NCI-H1105 (cell line): ENCODE measurements at places on chromosomes 2 and 18.

- no peak for DNase-seq
These were observed 1.7 kb downstream of the PJVK start for GRCh38 chr2:178452870-178453269.

DNA sequence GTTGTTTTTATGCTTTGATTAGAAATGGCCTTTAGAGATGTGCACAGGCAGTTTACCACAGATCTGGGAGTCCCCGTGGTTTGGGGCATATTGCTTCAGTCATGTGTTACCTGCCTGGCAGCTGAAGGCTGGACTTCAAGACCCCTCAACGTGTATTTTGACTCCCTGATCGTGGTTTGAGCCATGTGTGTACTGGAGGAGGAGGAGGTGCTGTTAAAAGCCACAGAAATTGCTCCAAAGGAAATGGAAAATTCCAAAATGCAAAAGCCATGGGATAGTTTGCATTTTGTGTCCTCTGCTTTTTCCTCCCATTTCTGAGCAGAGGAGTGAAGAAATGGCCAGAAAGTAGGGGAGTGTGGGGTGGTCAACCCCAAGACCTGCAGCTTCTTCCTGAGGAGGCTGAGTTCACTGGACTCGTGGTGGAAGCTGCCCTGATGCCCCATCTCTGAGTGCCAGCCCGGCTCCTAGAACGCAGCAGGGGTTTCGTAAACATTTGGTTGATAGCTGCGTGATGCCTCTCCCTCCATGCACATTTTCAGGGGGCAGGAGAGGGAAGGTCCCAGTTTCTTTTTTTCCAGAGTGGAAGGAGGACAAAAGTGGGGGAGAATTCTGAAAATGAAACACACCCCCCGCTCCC lies 45.7 kb downstream of the ITGB1BP1 start:
- DNase-seq = no peak

- DNase-seq = no peak
These were observed 551.1 kb downstream of the TNS1 start for GRCh38 chr2:217451666-217452065.

GRCh38 chr2:12642859-12643258 lies 73.9 kb upstream of the TRIB2 start:
- no peak for DNase-seq

DNA sequence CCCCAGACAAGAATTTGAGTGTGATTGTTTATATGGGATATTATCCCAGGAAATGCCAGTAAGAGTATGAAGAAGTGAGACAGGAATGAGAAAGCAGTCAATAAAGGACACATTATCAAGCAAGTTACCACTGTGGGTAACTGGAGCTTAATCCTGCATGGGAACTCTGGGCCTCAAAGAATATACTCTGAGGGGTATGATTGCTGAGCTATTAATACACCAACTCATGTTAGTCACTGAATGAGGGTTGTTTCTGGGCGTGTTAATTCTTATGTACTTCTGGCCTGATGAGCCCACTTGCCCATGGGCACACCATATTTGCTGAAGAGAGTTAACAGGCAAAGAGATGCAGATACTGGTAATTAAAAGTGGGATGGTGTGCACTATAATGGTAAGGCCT lies 26.6 kb upstream of the PAIP2B start:
- no peak for DNase-seq

DNA sequence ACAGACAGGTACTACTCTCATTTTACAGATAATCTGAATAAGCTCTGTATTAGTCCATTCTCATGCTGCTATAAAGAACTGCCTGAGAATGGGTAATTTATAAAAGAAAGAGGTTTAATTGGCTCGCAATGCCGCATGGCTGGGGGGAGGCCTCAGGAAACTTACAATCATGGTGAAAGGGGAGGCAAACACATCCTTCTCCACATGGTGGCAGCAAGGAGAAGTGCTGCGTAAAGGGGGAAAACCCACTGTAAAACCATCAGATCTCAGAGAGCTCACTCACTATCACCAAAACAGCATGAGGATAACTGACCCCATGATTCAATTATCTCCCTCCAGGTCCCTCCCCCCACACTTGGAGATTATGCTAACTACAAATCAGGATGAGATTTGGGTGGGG lies 254.4 kb downstream of the KCNE4 start:
- DNase-seq = no peak

DNA sequence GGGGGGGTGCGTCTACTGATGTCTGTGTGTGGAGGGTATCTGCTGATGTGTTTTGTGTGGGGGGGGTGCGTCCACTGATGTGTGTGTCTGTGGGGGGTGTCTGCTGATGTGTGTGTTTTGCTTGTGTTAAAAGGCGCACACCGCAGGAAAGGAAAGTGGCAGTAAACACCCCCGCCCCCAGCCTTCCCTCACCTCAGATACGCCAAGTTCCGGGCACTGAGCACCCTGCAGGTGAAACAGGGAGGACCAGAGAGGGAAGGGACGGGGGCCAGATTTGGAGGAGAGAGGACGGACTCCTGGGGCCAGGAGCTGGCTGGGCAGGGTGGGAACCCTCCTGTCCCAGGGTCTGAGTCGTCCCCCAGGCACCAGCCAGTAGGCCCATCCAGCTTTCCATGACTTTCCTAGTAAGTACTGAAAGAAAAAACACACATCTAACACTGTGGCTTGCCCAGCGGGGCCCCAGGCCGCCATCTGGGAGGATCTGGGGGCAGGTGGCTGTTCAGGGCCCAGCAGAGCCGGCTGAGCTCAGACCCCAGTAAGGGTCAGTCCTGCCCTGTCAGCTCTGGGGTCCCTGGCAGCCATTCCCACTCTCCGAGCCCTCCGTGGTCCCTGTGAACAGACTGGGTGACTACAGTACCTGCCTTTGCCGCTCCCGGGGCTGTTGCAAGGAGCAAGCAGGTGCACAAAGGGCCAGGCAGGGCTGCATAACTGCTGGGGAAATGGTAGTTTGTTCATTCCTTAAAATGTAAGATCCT lies 126.9 kb downstream of the NFATC1 start:
- DNase-seq = no peak

DNA sequence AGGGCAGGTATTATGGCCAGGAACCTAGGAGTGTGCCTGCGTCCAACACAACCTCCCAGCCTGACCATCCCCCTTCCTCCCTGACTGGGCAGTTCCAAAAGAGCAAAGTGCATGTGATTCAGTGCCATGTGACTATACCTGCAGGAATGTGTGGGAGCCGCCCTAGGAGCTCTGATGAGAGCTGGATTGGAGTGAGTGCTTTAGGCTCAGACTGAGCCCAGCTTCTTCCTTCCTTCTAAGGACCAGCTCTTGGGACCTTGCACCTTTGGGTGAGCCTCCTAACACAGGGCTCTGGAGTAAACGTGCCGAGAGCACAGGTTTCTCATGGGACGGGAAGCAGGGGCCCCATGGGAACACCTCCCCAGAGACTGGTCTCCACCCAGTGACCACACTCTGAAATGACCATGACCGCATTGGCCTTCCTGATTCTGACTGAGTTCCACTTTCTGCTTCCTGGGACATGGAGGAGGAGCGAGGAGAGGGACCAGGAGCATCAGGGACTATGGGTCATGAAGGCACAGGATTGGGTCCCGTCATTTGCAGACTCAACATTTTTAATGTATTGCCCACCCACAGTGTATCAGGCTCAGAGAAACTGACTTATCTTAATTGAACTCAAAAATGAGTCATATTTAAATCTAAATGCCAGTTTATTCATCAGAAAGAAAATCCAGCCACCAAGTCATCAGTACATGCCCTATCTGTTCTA lies 87.8 kb upstream of the BCL2L11 start:
- DNase-seq = no peak

DNA sequence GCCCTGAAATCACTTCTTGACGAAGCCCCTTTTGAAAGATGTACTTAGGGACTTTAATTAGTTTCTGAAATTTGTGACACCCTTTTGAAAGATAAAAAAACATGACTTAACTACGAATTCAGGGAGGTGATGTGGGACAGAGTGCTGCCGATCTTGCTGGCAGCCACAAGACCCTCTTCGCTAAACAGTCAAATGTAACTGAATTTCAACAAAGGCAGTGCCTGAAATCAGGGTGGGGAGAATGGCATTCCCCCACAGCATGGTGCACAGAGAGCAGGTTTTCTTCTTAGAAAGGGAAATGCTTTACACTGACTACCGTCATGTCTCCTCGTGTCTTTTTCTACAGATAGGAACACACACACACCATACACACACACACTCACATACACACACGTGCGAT lies 640.2 kb upstream of the POU3F3 start:
- no peak for DNase-seq

- DNase-seq = no peak
These were observed 13.2 kb downstream of the VAPA start for GRCh38 chr18:9926977-9927376.

DNA sequence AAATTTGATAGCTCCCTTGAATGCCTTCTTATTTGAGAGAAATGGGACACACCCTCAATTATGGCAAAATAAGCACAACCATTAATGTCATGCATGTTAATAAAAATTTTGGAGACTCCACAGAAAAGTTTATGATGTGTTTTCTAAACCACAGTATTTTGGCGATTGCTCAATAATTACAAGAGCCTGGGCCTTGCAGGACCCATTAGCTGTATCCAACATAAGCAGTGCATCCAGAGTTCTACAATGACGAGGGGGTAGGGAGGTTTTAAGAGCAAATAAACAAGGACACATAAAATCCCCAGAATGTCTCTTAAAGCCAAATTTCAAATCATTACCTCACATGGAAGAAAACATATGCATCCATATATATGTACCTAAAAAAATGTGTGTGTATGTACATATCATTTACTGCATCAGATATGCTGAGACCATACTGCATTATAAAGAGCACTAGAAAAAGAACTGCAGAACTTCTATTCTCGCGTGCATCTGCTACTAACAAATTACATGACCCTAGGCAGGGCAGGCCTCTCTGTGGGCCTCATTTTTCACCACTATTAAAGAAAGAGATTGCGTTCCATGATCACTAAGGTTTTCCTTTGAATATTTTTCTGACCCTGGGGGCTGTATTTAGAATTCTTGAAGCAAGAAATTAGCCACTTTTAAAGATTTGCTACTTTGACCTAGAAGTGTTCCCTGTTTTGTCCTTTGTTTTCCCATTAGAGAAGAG lies 38.0 kb downstream of the CMPK2 start:
- peak; percentile 59 for DNase-seq

DNA sequence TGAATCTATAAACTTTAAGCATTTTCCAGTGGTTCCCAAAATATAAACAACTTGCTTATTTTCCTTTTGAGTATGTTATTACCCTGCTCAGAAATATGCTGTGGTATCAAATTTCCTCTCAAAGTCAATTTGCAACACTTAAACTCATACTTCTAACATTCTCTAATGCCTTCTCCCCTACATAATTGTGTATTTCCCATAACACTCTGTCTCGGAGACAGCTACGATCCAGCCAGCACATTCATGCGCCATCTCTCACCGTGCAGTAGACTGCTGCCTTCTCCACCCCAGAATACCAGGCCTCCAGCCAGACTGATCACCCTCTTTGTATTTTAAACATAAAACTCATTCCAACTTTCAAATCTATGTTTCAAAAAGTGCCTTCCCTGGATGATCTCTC lies 41.8 kb downstream of the TIMM21 start:
- DNase-seq = no peak

DNA sequence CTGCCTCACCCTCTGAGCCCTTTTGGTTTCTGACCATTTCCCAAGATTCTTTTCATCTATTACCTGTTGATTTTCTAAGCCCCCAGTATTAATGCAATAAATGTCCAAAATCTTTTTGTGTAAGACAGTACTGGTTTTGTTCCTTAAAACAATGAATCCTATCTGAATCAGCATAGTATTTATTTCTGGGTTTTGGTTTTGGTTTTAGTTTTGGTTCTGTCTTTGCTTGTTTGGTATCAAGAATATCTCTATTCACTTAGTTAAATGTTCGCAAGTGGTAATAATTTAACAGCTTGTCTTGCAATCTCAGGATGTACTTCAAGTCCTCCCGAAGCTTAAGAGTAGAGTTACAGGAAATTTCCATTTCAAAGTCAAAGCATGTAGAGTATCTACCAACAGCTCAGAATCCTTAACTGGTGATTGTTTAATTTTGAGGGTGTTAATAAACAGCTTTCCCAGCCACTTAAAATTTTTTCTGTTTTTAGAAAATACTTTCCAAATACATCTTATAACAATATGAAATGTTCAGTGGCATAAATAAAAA lies 67.7 kb upstream of the NEDD4L start:
- no peak for DNase-seq

- no peak for DNase-seq
These were observed 652.0 kb downstream of the DCC start for GRCh38 chr18:52992041-52992440.

DNA sequence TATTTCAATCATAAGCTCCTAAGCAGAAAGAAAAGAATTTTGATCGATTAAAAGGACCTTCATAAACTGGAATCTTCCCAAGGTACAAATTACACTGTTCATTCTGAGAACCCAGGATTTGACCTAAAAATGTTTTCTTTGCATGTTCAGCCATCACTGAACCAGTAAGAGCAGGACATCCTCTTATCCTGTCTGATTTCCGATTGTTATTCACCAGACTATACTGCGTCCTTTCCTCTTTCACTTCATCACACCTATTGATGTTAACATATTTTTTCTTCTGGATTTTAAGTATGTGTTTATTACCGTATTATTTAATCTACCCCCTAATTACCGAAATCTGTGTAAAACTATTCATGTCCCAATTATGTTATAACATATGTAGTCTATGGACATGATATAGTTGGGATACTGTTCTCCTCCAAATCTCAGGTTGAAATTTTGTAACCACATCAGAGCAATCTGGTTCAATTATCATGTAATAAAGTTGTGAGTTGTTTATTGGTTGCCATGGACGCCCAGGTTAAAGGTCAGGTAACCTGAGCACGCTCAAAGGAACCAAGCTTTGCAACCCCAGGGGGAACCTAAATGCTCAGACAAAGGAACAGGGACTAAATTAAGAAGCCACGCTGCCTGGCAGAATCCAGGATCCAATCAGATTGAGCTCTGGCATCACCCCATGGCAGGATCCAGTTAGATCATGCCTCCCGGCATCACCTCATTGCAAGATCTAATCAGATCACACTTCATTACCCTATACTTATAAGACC lies 11.6 kb upstream of the TBC1D8 start:
- no peak for DNase-seq

- DNase-seq = no peak
These were observed 25.5 kb downstream of the MARCHF4 start for GRCh38 chr2:216346781-216347180.

DNA sequence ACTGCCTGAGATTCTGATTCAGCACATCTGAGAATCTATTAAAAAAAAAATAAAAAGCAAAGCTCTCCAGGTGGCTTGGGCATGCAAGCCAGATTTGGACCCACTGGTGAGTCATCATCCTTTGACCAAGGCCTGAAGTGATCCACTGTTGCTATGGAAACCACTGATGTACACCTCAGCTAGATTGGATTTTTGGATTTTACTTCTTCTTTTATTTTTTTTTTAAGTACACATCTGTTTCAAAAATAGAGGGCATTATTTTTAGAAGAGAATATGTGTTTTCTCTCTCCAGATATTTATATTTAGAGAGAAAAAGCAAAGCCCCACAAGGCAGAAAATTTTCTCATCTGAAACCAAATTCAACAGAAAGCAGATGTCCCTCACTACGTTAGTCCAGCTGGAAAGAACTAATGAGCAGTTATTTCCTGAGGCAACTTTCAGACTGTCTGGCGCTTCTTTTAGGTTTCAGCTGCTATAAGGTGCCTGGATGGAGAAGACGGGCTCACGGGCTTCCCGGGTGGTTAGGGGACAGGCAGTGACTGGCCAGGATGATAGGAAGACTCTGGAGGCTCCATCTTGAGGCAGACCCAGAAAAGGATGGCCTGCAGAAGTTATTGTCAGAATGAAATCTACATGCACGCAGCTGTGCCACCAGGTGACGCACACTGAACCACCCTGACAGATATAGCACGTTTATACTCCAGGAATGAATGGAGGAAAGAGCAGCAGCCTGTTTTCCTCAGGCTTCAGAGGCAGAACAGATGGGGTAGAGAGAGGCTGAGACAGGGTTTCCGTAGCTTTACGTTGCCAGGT lies 50.5 kb downstream of the MRPL35 start:
- no peak for DNase-seq

GRCh38 chr2:20356042-20356441 lies 5.4 kb upstream of the PUM2 start:
- DNase-seq = peak; percentile 83
